ENCODE measurements at places on chromosomes 2 and 18.

- no peak for DNase-seq
Measured at GRCh38 chr2:227933884-227934283, 62.5 kb downstream of the DAW1 start.

GRCh38 chr2:210199186-210199765 is 26.0 kb downstream of the ACADL start:
- DNase-seq: peak; percentile 35

DNA sequence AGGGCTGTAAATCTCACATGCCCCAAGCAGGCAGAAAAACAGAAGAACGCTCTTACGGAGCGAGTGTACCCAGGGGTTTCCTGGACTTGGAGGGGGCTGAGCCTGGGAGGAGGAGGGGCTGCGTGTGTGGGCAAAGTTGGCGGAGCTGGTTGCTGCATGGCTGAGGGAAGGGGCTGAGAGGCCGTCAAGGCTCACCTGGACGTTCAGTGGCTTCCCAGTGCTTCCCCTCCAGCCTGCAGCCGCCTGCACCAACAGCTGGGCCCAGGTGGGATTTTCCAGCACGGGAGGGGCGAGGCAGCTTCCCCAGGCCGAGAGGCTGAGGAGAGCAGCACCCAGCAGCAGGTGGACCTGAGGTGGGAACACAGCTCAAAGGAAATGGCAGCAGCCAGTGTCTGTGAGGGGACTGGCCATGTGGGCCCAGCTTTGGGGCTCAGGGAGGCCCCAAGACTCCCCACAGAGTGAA is 70.6 kb upstream of the CTDP1 start:
- DNase-seq: no peak

- DNase-seq: no peak
Measured at GRCh38 chr2:99545066-99545465, 55.2 kb upstream of the REV1 start.

GRCh38 chr2:7516484-7517063 is 599.4 kb downstream of the RNF144A start:
- no peak for DNase-seq

Measured in Kasumi-1 (cell line).